ENCODE measurements at places on chromosomes 2 and 18.

DNA sequence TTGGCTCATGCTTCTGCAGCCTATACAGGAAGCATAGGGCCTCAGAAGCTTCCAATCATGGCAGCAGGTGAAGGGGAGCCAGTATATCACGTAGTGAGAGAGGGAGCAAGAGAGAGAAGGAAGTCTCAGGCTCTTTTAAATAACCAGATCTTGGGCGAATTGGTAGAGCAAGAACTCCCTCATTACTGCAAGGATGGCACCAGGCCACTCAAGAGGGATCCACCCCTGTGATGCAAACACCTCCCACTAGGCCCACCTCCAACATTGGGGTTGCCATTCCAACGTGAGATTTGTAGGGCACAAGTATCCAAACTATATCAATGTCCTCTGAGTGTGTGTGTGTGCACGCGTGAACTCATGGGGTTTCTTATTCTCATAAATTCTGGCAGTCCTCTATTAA, 37.6 kb upstream of the RMP24 start:
- H3K4me1 ChIP-seq = peaks cover 8% of the 10 kb centered on the region
- no peak overlapping the region for H3K27ac ChIP-seq
- no peak overlapping the region for H3K4me3 ChIP-seq
- no peak for DNase-seq
- H3K27me3 ChIP-seq = no peaks in the 10 kb centered on the region

DNA sequence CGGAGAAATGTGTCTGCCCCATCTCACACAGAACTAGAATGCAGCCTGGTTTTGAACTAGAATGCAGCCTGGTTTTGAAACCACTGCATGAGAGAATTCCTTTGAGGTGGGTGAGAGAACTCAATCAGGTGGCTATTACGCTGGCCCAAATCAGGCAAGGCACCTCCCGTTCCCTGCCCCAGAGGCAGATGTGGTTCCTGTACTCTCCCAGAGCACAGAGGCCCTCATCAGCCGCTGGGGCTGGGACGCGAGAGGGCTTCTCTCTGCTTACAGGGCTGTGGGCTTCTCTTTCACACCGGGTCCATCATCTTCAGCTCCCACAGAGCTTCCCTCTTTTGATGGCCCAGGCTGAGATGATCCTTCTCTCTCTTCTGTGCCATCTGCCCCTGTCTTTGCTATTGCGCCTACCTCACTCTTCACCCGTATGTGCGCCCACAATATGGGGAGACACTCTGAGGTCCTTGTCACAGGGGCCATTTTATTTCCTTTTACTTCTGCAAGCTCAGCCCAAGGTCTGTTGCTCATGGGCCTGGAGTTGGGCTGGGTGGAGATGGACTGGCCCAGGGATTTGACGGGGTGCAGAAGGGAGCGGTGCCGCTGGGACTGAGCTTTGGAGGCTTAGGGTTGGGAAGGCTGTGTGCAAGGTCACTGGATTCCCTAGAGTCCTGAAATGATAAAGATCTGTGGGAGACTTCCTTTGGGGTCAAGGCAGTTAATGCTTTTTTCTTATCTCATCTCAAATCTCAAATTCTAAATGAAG, 84.4 kb upstream of the HS6ST1 start:
- no peak overlapping the region for H3K4me3 ChIP-seq
- H3K27me3 ChIP-seq = no peaks in the 10 kb centered on the region
- no peaks in the 10 kb centered on the region for H3K36me3 ChIP-seq
- no peak for DNase-seq
- no peak overlapping the region for H3K27ac ChIP-seq

- no peak overlapping the region for H3K4me3 ChIP-seq
- H3K27ac ChIP-seq = no peak overlapping the region
- no peaks in the 10 kb centered on the region for H3K27me3 ChIP-seq
- no peaks in the 10 kb centered on the region for H3K4me1 ChIP-seq
Observed at GRCh38 chr2:16318474-16319195, 347.0 kb downstream of the CYRIA start.

DNA sequence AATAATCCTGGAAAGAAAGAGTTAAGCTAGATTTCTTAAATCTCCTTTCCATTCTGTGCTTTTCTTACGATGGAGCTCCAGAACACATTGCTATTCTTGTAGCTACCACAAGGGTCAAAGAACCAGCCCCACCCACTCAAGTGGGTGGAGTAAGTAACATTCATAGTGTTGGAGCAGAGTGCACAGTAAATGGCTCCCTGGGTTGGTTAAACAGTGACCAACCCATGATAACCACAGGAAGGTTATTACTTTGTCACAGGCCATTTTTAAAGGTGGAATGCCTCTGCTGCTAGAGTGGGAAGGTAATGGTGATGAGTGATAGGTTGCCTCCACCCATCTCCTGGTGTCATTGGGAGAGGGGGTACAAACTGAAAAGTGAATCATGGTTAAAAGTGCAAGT, 13.9 kb downstream of the ARPC2 start:
- H3K27ac ChIP-seq = no peak overlapping the region
- no peak overlapping the region for H3K4me3 ChIP-seq
- peaks cover 78% of the 10 kb centered on the region for H3K36me3 ChIP-seq
- H3K27me3 ChIP-seq = no peaks in the 10 kb centered on the region
- no peak for DNase-seq

DNA sequence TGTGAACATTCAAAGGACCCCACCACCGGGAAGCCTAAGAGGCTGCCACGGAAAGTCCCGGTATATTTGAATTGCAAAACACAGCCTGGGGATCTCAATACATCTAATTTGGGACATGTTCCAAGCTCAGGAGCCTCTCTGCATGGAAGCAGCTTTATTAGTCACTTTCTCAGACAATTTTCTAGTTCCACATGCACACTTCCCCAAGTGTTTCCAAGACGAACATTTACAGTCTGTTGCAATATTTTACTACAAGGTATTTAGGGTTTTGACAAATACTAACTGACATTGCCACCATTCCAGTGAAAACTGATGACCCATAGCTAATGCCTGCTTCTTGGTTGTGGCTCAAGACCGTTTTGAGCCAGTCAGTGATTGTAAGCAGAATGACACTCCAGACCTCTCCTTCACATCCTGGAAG, 145.3 kb downstream of the NCKAP5 start:
- H3K36me3 ChIP-seq = no peaks in the 10 kb centered on the region
- H3K4me3 ChIP-seq = no peak overlapping the region
- H3K27ac ChIP-seq = no peak overlapping the region
- peaks cover 15% of the 10 kb centered on the region for H3K4me1 ChIP-seq

Measured in H1 (cell line).